ENCODE measurements at places on chromosomes 3 and 15. TPM values are rescaled to one million over a fixed set of nuclear protein-coding genes. Genes with fewer than 3 reads are reported as not detected.

Gene PLSCR5
- total RNA-seq = not detected

Gene TMCO5A
- total RNA-seq = not detected

Gene MAN2C1
- total RNA-seq = 49.2 TPM

Gene SYNM
- total RNA-seq = 41.3 TPM

Gene CORO2B
- 3.5 TPM for total RNA-seq

Gene MCF2L2
- total RNA-seq = 0.75 TPM

Gene GRK7
- total RNA-seq = not detected

Gene RETNLB
- total RNA-seq = not detected

Gene KCNAB1
- total RNA-seq = not detected

Gene P4HTM
- total RNA-seq = 17.9 TPM

Gene GOLGA6L7
- total RNA-seq = not detected

Gene RTP3
- not detected for total RNA-seq

Gene GASK1A
- not detected for total RNA-seq

Gene FANCD2OS
- not detected for total RNA-seq

Gene AADACL2
- not detected for total RNA-seq

Gene ZNF620
- 1.6 TPM for total RNA-seq

Measured in A549 treated with ZK216348 at 1 μM for 4 hours (cell line).